ENCODE measurements at places on chromosomes 16 and 17. TPM values are rescaled to one million over a fixed set of nuclear protein-coding genes. Genes with fewer than 3 reads are reported as not detected.
A peak's percentile ranks its signal among the peaks of the same experiment; 100 is the strongest.

The NXPH3 gene
- polyA plus RNA-seq, result not detected

The AANAT gene
- not detected for polyA plus RNA-seq

The KRT17 gene
- polyA plus RNA-seq, result not detected

The CEP131 gene
- 1.5 TPM for polyA plus RNA-seq

The SPATA33 gene
- polyA plus RNA-seq, result 1.8 TPM

The OTOP3 gene
- polyA plus RNA-seq, result not detected

The ADAD2 gene
- not detected for polyA plus RNA-seq

The RHBDL1 gene
- not detected for polyA plus RNA-seq

The ARHGAP44 gene
- 0.13 TPM for polyA plus RNA-seq

The CES1 gene
- 8.1 TPM for polyA plus RNA-seq

The IGFBP4 gene
- polyA plus RNA-seq, result 22.3 TPM

The NPIPB8 gene
- polyA plus RNA-seq, result not detected

The PTX4 gene
- polyA plus RNA-seq, result not detected

The ASB16 gene
- 0.27 TPM for polyA plus RNA-seq

The TAT gene
- not detected for polyA plus RNA-seq

The HOXB7 gene
- 1.5 TPM for polyA plus RNA-seq

The CD300H gene
- polyA plus RNA-seq, result not detected

DNA sequence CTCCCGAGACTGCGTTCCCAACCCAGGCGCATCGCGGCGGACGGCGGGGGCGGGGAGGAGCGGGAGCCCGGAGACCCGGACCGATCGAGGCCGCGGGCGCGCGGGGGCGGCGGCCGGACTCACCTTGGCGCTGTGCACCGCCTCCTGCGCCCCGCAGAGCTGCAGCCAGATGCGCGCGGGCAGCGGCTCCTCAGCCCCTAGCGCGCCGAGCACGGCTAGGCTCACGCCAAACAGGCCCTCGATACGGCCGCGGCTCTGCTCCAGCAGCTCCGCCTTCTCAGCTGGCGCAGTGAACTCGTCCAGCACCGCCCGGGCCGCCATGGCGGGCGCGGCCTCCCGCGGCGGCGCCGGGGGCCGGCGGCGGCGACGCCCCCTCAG is 339 bp downstream of the N4BP1 start:
- DNase-seq, result no peak

DNA sequence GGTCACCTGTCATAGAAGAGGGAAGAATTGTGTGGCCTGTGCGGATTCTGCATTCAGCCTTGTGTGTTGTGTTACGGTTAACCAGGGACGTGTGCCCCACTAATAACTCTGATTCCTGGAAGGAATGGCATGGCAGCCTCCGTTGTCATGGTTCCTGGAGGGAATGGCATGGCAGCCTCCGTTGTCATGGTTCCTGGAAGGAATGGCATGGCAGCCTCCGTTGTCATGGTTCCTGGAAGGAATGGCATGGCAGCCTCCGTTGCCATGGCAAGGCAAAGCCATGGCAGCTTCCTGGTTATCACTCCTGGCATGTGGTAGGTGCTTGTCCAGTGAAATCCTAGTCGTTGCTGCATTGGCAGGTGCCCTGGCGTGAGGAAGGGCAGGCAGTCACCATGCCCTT is 8.9 kb downstream of the SPG7 start:
- DNase-seq, result no peak

- DNase-seq, result no peak
These were observed 41.9 kb downstream of the TMEM11 start for GRCh38 chr17:21171970-21172510.

DNA sequence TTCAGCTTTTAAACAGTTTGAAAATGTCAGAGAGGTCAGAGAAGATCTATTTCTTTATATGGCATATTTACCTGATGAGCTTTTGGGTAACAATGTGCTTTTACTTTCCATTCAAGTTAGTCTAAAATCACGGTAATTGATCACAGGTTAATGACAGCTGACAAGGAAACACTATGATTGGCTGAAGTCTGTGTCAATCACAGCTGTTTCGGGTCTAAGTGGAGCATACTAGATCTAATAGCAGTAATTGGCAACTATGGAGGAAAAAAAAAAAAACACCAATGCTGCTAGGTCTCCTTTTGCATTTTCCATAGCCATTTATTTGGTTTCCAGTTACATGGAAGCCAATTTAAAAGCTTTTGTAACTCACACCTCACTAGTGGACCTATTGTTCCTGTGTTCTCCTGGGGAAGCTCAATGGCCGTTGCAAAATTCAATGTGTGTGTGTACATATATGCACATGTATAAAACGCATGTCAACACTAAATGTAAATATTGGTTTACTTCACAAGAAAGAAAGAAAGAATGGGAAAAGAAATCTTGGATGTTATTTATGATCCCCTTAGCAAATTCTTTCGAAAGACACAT is 568.3 kb upstream of the ZFHX3 start:
- no peak for DNase-seq

- DNase-seq, result peak; percentile 14
These were observed 28.7 kb downstream of the KIAA0513 start for GRCh38 chr16:85056211-85056748.

- no peak for DNase-seq
These were observed 102.5 kb upstream of the MAF start for GRCh38 chr16:79703066-79703465.

DNA sequence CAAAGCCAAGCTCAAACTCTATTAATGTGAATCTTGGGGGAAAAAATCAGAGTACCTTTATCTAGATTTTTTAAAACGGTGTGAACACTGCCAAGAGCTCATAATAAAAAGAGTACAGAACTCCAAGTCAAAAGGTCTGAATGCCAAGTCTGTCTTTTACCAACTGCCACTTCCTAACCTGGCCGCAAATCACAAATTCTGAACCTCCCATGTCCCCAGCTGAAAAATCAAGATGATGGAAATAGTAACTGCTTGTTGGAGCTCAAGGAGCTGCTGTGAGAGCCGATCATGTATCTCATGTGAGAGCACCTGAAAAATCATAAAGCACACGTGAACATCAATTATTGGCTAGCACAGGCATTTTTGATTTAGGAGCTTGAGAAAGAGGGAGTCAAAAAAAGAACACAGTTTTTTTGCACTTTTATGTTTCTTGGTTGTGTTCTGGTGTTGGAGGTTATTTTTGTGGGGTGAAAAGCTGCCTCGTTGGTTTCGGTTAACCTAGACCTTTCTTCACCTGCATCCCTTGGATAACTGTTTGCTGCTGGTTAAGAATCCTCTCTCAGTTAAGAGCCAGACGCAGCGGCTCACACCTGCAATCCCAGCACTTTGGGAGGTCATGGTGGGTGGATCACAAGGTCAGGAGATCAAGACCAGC is 50.5 kb downstream of the GAS7 start:
- no peak for DNase-seq

GRCh38 chr16:87132361-87133014 is 184.7 kb downstream of the C16orf95 start:
- no peak for DNase-seq

- DNase-seq, result peak; percentile 52
These were observed 13.7 kb downstream of the MYO15B start for GRCh38 chr17:75601057-75601987.

DNA sequence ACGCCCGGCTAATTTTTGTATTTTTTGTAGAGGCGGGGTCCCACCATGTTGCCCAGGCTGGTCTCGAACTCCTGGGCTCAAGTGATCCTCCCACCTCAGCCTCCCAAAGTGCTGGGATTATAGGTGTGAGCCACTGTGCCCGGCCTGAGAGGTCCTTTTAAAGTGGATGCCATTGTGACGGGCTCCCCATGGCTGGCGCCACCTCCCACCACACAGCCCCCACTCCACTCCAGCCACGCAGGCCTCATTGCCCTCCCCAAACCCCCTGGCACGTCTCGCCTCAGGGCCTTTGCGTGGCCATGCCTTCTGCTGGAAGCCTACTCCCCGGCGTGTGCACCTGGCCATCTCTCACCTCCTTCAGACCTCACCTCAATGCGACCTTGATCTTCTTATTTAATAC is 11.9 kb upstream of the KDM6B start:
- no peak for DNase-seq

DNA sequence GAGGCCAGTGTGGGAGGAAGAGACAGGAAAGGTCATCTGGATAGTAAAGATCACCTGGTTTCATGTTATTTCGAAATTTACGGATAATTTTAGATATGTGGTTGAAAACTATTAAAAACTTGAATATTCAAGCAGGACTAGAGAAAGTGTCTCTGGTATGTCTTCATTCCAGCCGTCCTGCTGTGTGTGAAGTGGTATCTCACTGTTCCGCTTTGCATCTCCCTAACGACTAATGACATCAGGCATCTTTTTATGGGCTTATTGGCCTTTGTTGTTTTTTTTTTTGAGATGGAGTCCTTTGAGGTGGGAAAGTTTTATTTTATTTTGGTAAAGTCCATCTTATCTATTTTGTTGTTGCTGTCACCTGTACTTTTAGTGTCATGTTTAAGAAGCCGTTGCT is 214.4 kb upstream of the CHMP6 start:
- no peak for DNase-seq

- DNase-seq, result no peak
These were observed 11.9 kb downstream of the GFOD2 start for GRCh38 chr16:67707210-67707609.

- DNase-seq, result no peak
These were observed 1.6 kb upstream of the HBQ1 start for GRCh38 chr16:178668-179015.

DNA sequence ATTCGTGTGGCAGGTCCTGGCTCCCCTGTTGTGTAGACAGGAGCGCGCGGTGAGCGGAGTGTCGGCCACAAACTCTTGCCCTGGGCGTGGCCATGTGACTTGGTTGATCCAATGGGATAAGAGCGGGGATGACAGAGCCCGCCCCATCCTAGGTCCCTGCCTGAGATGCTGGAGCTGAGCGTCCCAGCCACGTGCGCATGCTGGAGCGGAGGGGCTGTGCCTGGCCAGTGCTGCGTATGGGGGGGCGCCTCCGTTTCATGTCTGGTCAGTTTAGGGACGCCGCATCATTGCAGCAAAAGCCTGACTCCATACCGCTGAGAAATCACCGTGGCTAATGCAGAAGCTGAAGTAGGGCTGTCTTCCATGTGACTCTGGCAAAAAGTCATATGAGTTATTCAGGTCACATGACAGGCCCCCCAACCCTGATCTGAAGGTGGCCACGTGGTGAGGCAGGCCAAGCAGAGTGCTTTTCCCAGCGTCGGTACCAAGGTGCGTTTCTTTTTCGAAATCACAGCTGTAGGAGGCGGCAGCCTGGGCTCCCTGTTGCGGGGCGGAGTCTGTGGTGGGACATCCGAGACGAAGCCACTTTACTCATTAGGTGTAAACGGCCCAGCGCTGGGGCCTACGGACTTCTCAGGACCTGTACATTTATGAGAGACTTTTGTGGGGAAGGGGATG is 22.5 kb downstream of the HSBP1 start:
- no peak for DNase-seq

- DNase-seq, result no peak
These were observed 19.7 kb downstream of the ADCY9 start for GRCh38 chr16:4096509-4096908.

- no peak for DNase-seq
These were observed 936.1 kb upstream of the SOX9 start for GRCh38 chr17:71184716-71185115.

GRCh38 chr16:50360033-50360778 is 8.6 kb downstream of the BRD7 start:
- DNase-seq, result no peak

DNA sequence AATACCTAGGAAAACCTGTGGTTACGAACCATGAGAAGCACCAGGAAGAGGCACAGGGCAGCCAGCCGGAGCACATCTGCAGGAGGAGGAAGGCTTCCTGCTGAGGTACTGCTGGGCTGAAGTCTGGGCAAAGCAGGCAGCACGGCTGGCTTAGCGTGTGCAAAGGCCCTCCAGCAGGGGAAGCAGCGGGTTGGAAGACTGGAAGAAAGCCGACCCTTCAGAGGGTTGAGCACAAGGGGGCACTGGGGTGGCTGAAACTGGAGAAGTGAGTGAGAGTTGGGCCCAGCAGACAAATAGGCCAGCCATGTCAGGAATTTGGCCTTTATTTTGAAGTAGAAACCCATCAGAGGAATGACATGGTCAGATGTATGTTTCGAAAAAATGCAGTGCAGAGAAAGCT is 12.1 kb upstream of the HSD3B7 start:
- no peak for DNase-seq

- DNase-seq, result no peak
These were observed 78.7 kb downstream of the CDYL2 start for GRCh38 chr16:80725566-80726162.

DNA sequence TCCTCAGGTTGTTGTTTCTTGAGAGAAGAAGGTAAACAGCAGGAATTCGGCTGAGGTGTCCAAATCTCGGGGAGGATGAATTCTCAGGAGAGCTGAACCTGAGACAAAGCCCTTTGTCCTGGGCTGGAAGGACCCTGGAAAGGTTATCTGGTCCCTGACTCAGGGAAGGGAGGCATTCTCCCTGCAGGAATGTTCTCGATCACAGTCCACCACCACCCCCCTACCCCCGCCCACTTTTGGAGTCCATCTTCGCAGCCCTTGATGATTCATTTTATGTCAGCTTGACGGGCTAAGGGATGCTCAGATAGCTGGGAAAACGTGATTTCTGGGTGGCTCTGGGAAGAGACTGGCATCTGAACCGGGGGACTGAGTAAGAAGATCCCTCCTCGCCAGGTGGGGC is 1.4 kb upstream of the CEP295NL start:
- DNase-seq, result no peak

DNA sequence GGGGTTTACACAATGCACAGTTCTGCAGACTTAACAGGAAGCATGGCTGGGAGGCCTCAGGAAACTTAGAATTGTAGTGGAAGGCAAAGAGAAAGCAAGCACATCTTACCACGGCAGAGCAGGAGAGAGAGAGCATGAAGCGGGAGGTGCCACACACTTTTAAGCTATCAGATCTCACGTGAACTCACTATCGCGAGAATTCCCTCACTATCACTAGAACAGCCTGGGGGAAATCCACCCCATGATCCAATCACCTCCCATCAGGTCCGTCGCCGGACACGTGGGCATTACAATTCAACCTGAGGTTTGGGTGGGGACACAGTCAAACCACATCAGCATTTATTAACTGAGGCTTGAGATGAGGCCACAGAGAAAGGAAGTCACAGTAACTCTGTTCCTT is 326.7 kb downstream of the C16orf95 start:
- peak; percentile 44 for DNase-seq

- DNase-seq, result peak; percentile 28
These were observed 5.9 kb upstream of the XYLT1 start for GRCh38 chr16:17476414-17477259.

- DNase-seq, result no peak
These were observed 267.2 kb upstream of the CDH5 start for GRCh38 chr16:66099306-66099705.

- no peak for DNase-seq
These were observed 330.3 kb upstream of the CDH5 start for GRCh38 chr16:66036184-66036583.

DNA sequence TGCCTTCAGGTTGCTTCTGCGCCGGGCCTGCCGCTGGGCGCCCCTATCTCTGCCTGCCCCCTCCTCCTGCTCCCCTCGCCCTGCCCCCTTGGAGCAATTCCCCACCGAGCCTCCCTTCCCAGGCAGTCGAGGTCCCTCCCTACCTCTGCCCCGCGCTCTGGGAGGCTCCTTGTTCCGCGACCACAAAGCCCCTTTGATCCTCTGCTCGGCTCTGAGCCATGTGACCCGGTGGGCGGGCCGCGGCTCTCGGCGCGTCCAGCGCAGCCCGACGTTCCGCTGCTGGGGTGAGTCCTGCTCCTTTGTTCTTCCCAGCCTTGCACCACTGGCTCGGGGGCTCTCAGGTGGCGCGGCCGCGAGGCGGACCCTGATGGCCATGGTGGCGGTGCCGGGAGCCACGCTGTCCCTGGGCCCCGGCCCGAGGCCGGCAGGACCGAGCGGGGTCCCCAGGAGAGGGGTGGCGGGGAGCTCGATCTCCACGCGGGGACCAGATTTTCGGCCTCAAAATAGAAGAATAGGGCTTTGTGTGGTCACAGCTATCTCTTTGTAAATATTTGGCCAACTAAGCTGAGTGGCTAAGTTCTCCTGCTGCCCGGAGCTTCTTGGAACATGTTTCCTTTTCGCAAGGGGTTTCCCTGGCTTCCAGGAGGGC is 310.6 kb downstream of the SEC14L1 start:
- peak; percentile 68 for DNase-seq

All from immature natural killer cell (primary cell).